Urinary bladder (tissue), 4 donors: ENCODE measurements at places on chromosomes 7 and 10. TPM values are rescaled to one million over a fixed set of nuclear protein-coding genes. Genes with fewer than 3 reads are reported as not detected.

GRCh38 chr7:73704640-73705550, 14.6 kb downstream of the STX1A start:
- DNase-seq = no peak

DNA sequence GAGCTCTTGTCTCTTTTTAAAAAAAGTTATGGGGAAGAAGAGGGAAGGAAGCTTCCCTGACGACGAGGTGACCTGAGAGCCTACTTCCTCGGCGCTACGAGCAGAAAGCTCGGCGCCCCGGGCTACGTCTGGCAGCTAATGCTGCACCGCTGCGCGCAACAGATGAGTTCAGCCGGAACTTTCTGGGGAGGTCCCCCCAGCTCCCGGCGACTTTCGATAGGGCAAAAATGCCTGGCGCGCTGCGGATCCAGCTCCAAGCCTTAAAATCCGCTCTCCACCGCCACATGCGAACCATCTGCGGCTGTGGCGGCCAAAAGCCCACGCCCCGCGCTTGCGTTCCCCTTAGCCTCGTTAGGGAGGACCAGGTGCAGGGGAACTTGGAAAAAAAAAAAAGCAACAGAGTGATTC, 621 bp downstream of the P4HA1 start:
- DNase-seq = no peak

- no peak for DNase-seq
These were observed 623.1 kb downstream of the PTPRN2 start for GRCh38 chr7:157964521-157964920.

- DNase-seq = peak; percentile 69
These were observed 23.7 kb downstream of the RTKN2 start for GRCh38 chr10:62244785-62245467.

- no peak for DNase-seq
These were observed 27.1 kb upstream of the ZFAND2A start for GRCh38 chr7:1187127-1187526.

DGKB gene
- 22.5 TPM for total RNA-seq
